ENCODE measurements at places on chromosomes 16 and 17.

DNA sequence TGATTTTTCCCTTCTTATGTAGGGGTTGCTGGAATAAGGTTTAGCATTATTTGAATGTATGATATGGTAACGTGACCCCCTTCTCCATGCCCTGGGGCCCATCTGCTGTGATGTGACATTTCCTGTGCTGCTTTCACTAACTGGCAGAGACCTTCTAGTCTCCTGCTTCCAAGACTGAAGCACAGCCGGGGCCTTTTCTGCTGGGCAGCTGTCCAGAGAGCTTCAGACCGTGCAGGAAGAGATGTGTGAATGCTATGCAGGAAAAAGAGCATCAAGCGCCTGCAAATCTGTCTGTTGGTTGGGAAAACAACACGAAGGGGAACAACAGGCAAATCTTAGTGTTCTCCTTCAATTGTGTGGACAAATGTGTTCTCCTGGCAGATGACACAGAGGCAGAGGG lies 128.5 kb downstream of the SPACA3 start:
- no peak for DNase-seq

DNA sequence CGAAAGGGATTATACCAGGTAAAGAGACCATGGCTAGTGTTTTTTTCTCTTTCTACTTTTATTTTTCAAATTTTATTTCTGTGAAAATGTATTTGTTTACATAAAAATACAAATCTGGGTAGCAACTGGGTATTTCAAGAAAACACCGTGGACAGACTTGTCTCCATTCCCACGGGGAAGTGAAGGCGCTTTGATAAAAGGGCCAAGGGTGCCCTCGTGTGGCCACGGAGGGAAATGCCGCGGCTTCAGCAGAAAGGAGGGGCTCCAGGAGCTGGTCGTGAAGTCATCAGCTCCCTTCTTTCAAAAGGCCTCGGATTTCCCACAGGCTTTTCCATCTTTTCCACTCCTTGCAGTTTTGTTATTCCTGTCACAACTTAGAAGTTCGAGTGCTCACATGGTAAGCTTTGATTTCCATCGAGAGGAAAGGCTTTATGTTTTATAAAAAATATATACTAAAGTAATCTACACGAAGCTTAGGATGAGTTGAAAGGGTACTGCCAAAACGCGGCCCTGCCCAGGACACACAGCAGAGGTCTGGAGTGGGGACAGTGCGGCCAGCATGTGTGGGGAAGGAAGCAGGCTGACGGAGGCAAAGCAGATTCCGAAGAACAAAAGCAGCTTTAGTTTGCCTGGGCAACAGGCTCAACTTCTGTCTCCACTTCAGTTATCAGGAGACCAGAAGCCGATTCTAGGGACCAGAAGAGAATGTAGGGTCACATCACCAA lies 15.3 kb upstream of the MNT start:
- peak; percentile 95 for DNase-seq

DNA sequence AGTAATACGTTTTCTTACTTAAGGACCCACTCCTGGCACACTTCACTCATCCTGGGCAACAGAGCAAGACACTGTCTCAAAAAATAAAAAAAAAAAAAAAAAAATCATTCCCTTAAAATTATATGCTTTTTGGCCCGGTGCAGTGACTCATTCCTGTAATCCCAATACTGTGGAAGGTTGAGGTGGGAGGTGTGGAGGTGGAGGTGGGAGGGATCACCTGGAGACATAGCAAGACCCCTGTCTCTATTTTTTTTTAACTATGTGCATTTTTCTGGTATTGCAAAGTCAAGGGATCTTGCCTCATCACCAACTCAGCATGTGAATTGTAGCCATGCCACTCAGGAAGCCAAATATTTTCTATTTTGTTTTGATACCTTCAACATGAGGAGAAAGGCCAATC lies 9.7 kb downstream of the STAT5B start:
- no peak for DNase-seq

DNA sequence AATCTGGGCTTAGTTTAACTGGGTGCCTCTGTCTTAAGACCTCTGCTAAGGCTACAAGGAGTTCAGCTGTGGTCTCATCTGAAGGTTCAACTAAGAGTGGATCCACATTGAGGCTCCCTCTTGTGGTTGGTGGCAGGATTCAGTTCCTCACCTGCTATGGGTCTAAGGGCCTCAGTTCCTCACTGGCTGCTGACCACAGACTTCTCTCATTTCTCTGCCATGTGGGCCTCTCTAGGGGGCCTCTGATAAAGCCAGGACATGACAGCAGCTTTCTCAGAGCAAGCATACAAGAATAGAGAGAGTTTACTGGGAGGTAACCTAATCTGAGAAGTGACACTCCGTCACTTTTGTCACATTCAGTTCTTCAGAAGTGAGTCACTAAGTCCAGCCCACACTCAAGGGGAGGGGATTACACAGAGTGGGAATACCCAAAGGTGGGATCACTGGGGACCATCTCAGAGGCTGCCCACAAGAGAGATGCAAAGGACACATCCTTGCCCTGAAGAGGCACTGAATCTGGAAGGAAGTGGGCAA lies 19.2 kb upstream of the ABAT start:
- peak; percentile 70 for DNase-seq

GRCh38 chr16:76370344-76370743 lies 93.1 kb downstream of the CNTNAP4 start:
- DNase-seq = no peak

- DNase-seq = no peak
These were observed 10.6 kb downstream of the GTF3C1 start for GRCh38 chr16:27539120-27539519.

GRCh38 chr17:17109907-17110306 lies 67.7 kb downstream of the MPRIP start:
- DNase-seq = peak; percentile 20

DNA sequence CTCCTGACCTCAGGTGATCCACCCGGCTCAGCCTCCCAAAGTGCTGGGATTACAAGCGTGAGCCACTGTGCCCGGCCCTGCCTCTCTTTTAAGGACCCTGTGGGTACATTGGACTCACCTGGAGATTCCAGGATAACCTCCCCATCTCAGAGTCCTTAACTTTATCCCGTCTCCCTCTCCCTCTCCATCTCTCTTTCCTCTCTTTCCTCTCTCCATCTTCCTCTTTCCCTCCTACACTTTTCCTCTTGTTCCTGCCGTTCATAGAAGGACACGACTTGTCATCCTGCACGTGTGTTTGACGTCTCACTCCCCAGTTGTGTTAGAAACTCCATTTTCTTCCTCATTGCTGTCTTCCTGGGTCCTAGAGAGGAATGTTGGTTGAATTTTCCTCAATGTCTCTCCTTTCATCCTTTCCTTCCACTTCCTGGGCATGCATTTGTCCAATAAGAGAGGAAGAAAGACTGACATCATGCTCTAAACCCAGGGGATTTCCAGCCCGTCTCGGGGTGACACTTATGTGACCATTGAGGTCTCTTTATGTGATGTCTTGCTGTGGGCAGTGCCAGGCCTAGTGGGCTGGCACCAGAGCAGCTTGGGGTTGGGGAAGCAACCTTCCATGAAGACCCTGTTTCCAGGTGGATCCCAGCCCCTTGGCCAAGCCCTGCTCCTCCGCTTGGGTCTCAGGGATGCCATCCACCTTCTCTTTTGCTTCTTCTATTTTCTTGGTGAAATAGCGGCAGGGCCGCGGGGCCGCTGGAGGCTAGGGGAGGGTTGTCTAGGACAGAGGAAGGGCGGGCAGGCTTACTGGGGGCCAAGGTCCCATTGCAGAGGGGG lies 39.8 kb upstream of the IRF8 start:
- peak; percentile 78 for DNase-seq

GRCh38 chr17:77959126-77959925 lies 823 bp downstream of the TNRC6C start:
- no peak for DNase-seq

GRCh38 chr16:25553711-25554436 lies 137.9 kb upstream of the HS3ST4 start:
- no peak for DNase-seq

DNA sequence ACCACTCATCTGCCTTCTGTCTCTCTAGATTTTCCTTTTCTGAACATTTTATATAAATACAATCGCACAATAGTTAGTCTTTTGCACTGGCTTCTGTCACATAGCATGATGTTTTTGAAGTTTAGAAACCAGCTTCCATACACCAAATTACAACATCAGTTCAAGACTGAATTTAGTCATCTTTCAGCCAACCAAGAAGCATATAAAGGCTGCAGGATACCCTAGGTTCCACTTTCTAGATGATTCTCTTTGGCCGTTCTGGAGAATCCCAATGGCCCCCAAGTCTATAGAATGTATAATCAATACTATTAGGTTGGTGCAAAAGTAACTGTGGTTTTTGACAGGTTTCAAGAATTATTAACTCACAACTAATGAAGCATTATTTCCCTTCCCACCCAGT lies 19.4 kb downstream of the SCPEP1 start:
- no peak for DNase-seq

DNA sequence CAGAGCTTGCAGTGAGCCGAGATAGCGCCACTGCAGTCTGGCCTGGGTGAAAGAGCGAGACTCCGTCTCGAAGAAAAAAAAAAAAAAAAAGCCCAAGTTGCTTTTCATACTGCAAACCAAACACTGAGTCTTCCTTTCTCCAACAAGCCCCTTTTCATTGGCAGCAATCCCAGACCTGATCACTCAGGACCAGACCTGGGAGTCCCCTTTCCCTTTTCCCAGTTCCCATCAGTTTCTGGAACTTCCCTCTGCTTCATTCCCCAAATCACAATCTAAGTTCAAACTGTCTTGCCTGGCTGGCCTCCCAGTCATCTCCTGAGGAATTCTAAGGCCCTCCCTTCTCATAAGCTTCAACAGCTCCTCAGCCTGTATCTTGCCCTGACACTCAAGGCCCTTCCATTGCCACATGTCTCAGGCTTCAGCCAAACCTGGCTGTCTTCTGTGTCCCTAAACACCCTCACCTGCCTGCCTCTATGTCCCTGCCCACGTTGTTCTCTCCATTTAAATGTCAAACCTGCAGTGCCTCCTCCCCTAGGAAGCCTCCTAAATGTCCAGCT lies 11.8 kb upstream of the PHF12 start:
- no peak for DNase-seq

- peak; percentile 47 for DNase-seq
These were observed at the start of gene TMEM100 for GRCh38 chr17:55722742-55723487. Gene TMEM100 (minus strand): TSS chr17:55722864. CDS start chr17:55721070, 1,794 bp downstream.

DNA sequence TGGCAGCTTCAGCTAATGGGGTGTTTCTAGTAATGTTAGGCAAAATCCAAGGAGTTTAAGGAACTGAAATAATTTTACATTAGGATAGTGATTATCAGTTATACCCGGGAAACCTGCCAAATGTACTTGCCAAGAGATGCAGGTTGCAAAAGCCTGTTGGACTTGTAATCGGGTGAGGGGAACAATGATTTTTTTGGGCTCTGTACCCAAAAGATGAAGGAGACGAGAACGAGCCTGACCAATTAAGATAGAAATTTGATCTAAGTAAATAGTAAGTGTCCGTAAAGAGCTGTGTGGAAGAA lies 56.3 kb upstream of the ARL4D start:
- DNase-seq = no peak

GRCh38 chr16:77816293-77816692 lies 27.9 kb downstream of the VAT1L start:
- no peak for DNase-seq

DNA sequence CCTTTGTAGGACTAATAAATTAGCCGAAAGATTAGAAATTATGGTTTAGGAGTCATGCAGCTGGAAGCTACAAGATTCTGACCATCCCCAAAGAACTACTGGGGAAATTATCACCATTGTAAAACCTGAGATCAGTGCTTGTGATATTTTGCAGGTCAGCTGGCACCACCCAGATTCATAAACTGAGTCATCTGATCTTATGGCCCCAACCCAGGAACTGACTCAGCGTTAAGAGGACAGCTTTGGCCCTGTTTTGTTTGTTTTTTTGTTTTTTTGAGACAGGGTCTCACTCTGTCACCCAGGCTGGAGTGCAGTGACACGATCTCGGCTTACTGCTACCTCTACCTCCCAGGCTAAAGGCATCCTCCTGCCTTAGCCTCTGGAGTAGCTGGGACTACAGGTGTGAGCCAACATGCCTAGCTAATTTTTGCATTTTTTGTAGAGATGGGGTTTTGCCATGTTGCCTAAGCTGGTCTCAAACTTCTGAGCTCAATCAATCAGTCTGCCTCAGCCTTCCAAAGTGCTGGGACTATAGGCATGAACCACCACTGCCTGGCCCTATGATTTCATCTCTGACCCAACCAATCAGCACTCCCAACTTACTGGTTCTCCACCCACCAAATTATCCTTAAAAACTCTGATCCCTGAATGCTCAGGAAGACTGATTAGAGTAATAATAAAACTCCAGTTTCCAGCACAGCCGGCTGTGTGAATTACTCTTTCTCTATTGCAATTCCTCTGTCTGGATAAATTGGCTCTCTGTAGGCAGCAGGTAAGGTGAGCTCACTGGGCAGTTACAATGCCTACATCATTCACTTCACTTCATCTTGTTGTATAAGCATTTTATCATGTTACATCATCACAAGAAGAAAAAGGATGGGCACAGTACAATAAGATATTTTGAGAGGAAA lies 79.4 kb upstream of the KSR1 start:
- no peak for DNase-seq

DNA sequence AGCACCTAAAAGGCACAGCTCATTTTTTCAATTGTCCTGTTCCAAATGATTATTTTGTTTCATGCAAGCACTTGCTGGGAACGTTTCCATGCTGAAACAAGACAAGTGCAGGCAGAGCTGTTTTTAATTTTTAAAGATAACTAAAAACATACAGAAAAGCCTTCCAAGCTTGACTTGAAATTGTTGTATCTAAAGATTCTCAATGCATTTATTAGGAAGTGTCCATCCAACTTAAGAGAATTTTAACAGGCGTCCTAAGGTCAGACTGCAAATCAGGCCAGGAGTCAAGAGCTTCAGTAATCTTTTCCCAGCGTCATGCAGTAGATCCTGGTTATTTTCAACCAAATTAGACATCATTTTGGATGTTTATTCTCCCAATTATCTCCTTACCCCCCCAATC lies 702.8 kb downstream of the KCNJ2 start:
- no peak for DNase-seq

GRCh38 chr16:85329059-85329812 lies 217.0 kb upstream of the CIBAR2 start:
- no peak for DNase-seq

DNA sequence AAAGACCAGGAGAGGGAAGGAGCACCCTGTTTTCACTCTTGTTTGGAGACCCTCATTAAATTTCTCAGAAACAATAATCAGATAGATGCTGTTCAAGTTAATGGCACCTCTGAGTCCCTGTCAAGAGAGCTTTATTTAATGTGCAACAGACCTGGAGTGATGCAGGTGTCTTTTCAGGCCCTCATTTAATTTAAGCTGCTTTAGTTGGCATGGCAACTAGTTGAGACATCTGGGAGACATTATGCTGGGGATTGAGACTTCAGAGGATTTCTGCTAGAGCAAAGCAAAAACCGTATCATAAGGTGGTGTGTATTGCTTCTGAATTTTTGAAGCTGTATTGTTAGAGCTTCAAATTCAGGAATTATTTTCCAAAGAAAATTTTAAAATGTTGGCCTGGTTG lies 108.5 kb downstream of the NLK start:
- DNase-seq = no peak

- no peak for DNase-seq
These were observed 116.0 kb downstream of the SALL1 start for GRCh38 chr16:51035110-51035498.

GRCh38 chr17:65434878-65435277 lies 126.6 kb downstream of the AXIN2 start:
- no peak for DNase-seq
